Adrenal gland (tissue), 19 donors: ENCODE measurements at places on chromosomes 11 and 22. TPM values are rescaled to one million over a fixed set of nuclear protein-coding genes. Genes with fewer than 3 reads are reported as not detected.

Gene MS4A7
- polyA plus RNA-seq: 17.5 TPM

Gene OR2AT4
- polyA plus RNA-seq: not detected

Gene ANO5
- polyA plus RNA-seq: 9.1 TPM

Gene UBQLNL
- polyA plus RNA-seq: 0.26 TPM

Gene RGL4
- polyA plus RNA-seq: not detected

Gene OR6T1
- not detected for polyA plus RNA-seq

Gene TPCN2
- 21.6 TPM for polyA plus RNA-seq

Gene CHRNA10
- 3.0 TPM for polyA plus RNA-seq

Gene RAPSN
- polyA plus RNA-seq: 3.9 TPM

Gene TOB2
- 24.1 TPM for polyA plus RNA-seq

Gene KCNJ11
- polyA plus RNA-seq: 0.35 TPM

Gene KRTAP5-2
- not detected for polyA plus RNA-seq

Gene CRYBA4
- not detected for polyA plus RNA-seq

Gene TRPM5
- 7.4 TPM for polyA plus RNA-seq

Gene FAM83F
- polyA plus RNA-seq: 0.09 TPM

Gene RBMXL2
- not detected for polyA plus RNA-seq

Gene CASP12
- 0.29 TPM for polyA plus RNA-seq

Gene C11orf52
- 1.7 TPM for polyA plus RNA-seq

Gene MMP27
- not detected for polyA plus RNA-seq

Gene NUDT8
- polyA plus RNA-seq: 8.0 TPM

Gene WBP2NL
- polyA plus RNA-seq: 1.6 TPM

Gene LMF2
- polyA plus RNA-seq: 6.3 TPM

Gene TSPAN4
- 41.2 TPM for polyA plus RNA-seq

Gene OR51B5
- 0.16 TPM for polyA plus RNA-seq

Gene RHOD
- polyA plus RNA-seq: 4.1 TPM

Gene PGM2L1
- 2.2 TPM for polyA plus RNA-seq

Gene DCDC1
- 0.07 TPM for polyA plus RNA-seq

Gene PARVA
- 16.9 TPM for polyA plus RNA-seq
